Mesendoderm (in vitro differentiated cells): ENCODE measurements at places on chromosomes 11 and 22.

- no peaks in the 10 kb centered on the region for H3K27me3 ChIP-seq
- no peaks in the 10 kb centered on the region for H3K4me1 ChIP-seq
- DNase-seq, result no peak
- no peak overlapping the region for H3K4me3 ChIP-seq
These were observed 573.6 kb downstream of the INSC start for GRCh38 chr11:15688351-15688792.

GRCh38 chr11:32386770-32387377 lies 48.5 kb downstream of the WT1 start:
- H3K4me3 ChIP-seq, result no peak overlapping the region
- no peaks in the 10 kb centered on the region for H3K4me1 ChIP-seq
- H3K27me3 ChIP-seq, result no peaks in the 10 kb centered on the region

DNA sequence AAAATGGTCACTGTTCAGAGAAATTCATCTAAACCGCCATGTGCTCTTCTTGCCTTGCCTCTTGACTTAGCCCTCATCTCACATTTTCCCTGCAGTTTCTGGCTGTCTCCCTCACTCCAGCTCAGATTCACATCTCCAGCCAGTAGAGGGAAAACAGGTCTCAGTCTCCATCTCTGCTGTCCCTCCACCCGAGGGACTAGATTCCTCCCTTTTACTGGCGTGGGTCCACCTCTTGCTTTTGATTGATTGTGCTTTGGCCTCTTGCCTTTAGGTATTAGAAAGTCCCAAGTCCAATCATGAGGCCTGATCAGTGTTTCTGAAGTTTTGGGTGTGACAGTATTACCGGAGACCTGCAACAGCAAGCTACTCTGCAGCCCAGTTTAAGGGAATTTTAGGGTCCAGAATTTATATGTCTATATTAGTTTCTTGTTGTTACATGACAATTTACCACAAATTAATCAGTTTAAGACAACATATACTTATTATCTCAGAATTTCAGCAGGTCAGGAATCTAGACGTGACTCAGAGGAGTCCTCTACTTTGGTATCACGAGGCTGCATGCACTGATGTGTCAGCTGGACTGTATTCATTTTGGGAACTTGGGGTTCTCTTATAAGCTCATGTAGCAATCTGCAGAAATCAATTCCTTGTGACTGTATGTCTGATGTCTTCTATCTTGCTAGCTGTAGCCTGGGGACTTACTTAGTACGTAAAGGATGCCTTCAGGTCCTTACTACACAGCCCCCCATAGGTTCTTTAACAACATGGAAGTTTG lies 805.2 kb upstream of the CCDC90B start:
- no peaks in the 10 kb centered on the region for H3K4me1 ChIP-seq
- no peaks in the 10 kb centered on the region for H3K36me3 ChIP-seq
- H3K4me3 ChIP-seq, result no peak overlapping the region
- DNase-seq, result peak; percentile 27
- H3K27ac ChIP-seq, result no peak overlapping the region

DNA sequence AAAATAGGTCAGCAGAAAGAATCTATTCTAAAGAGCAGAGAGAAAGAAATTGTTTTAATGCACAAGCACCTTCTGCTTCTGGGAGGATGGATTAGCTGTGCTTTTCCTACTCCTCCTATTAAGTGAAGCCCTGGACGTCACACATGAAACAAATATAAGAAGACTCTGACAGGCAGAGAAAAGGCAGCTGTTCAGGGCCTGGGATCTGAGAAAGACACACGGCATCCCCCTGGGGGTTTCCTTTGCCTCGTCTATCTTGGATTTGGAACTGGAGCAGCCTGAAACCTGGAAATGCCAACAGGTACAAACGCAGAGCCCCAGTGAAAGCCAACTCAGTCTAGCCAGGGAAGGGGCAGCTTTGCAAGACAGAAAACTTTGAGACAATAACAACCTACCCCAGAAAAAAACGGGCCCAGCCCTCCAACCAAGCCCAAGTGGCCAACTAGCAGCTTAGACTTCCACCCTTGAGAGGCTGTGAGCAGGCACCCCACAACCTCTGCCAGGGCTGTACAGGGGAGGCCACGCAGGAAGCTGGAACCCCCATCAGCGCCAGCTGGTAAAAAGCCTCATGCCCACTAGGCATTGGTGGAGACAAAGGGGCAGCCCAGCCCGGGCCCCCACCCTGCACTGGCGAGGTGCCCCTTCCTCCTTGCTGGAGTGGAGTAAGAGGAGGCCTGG lies 7.3 kb downstream of the CERK start:
- H3K27ac ChIP-seq, result no peak overlapping the region
- H3K36me3 ChIP-seq, result no peaks in the 10 kb centered on the region
- no peak overlapping the region for H3K4me3 ChIP-seq
- no peak for DNase-seq
- peaks cover 3% of the 10 kb centered on the region for H3K4me1 ChIP-seq
- H3K27me3 ChIP-seq, result no peaks in the 10 kb centered on the region

- no peak for DNase-seq
- H3K4me3 ChIP-seq, result no peak overlapping the region
- H3K27ac ChIP-seq, result no peak overlapping the region
- no peaks in the 10 kb centered on the region for H3K4me1 ChIP-seq
- H3K36me3 ChIP-seq, result no peaks in the 10 kb centered on the region
These were observed 1.1 kb upstream of the CABP4 start for GRCh38 chr11:67453816-67454732.

- DNase-seq, result no peak
- no peaks in the 10 kb centered on the region for H3K27me3 ChIP-seq
- no peak overlapping the region for H3K27ac ChIP-seq
These were observed 21.5 kb upstream of the CABP2 start for GRCh38 chr11:67544616-67545242.

DNA sequence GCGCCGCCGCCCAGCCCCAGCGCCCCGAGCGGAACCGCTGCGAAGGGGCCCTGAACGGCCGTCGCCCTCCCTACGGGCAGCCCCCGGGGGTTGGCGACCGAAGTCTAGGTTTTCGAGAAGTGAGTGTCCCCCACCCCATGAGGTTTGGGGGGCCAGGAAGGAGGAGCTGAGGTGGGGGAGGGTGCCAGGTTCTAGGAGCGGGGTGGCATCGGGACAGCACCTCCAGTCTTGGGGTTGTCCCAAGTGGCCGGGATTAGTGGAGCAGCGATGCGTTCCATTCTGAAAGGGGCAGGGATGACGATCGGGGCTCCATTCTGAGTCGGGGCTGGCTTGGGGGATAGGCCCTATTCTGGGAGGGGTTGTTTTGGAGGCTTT lies 408 bp downstream of the PPP2R5B start:
- peak overlapping the region; percentile 51 for H3K4me3 ChIP-seq
- no peaks in the 10 kb centered on the region for H3K36me3 ChIP-seq
- H3K27me3 ChIP-seq, result no peaks in the 10 kb centered on the region
- H3K4me1 ChIP-seq, result no peaks in the 10 kb centered on the region
- H3K27ac ChIP-seq, result no peak overlapping the region

GRCh38 chr22:48428631-48429371 lies 1398.9 kb downstream of the BRD1 start:
- H3K36me3 ChIP-seq, result no peaks in the 10 kb centered on the region
- no peaks in the 10 kb centered on the region for H3K27me3 ChIP-seq
- H3K27ac ChIP-seq, result no peak overlapping the region
- H3K4me3 ChIP-seq, result no peak overlapping the region

DNA sequence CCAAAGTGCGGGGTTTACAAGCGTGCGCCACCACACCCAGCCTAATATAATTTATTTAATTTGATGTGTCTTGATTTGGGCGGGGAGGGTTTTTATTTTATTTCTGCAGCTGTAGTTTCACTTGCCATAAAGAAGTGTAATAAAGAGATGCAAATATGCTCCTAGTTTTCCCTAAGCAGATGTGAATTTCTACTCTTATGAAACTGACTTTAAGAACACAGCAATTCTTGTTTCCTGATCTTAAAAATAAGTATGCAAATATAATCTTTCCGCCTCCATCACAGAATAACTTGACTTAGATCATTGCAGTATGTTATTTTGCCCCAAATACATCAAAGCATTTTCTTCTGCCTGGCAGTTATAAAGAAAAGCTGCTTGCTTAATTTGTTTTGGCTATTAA lies 4.4 kb downstream of the SPCS2 start:
- no peak overlapping the region for H3K27ac ChIP-seq
- no peaks in the 10 kb centered on the region for H3K27me3 ChIP-seq
- DNase-seq, result no peak
- no peak overlapping the region for H3K4me3 ChIP-seq

DNA sequence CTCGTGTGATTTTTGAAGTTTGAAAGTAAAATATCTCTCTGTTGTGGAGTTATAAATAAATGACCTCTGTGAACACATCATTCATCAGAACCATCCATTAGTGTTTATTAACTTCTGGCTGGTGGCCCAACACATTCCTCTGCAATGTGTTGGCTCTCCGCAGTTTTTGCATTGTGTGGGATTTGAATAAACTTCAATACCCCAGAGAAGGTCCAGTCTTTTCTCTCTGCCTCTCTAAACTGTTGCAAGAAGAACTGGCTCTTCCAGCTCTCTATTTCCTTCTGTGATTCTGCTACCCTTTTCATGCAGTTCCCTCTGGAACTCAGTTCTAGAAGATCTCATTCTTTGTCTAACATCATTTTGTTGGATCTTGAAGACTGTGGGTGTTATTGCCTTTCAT lies 125.0 kb upstream of the ARHGAP42 start:
- H3K36me3 ChIP-seq, result no peaks in the 10 kb centered on the region
- H3K4me1 ChIP-seq, result no peaks in the 10 kb centered on the region
- no peaks in the 10 kb centered on the region for H3K27me3 ChIP-seq
- H3K27ac ChIP-seq, result no peak overlapping the region
- no peak overlapping the region for H3K4me3 ChIP-seq

DNA sequence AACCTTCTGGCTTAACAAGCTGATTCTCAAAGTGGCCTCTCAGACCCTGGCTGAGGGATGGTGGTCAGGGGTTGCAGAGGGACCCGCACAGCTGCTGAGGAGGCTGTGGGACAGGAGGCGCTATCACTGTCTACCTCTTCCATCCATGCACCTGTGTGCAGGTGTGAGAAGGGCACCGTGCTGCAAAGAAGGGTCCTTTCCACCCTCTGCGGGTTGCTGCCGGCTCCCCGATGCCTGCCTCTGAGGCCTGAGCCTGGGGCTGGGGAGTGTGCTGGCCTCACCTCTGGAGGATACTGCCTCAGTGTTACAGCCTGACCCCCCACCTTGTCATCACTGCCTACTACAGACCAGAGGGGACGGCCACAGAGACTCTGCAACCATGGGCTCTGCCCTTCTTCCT lies 66.1 kb upstream of the B3GAT1 start:
- H3K27ac ChIP-seq, result no peak overlapping the region
- H3K4me1 ChIP-seq, result peaks cover 2% of the 10 kb centered on the region
- no peak for DNase-seq
- no peaks in the 10 kb centered on the region for H3K36me3 ChIP-seq
- no peak overlapping the region for H3K4me3 ChIP-seq

DNA sequence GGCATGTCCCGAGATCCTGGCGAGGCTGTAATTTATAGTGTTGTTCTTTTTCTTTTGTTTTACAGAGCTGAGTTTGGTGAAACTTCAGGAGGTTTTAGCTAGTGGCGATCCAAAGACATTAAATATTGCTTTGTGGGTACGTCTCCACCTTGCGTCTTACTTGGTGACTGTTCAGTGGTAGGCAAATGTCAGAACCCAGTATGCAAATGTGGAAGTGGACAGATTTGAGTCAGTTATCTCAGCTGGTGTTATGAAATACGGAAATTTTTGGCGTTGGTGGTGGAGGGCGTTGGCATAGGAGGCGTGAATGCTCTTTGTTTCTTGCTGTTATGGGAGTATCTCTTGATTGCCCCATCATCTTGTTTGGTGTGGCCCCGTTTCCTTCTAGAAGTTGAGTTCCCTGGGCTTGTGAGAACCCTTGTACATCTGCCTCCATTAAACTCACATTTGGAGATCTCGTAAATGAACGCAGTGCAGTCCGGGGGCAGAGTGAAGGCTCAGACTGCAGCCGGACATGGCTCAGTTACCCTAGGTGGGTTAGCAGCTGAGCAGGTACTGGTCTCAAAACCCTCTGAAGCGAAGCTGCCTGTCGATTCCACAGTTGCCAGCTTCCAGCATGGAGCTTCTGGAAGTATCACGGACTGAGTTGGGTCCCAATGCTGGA lies 39.9 kb downstream of the PTPRJ start:
- no peaks in the 10 kb centered on the region for H3K27me3 ChIP-seq
- H3K27ac ChIP-seq, result no peak overlapping the region

DNA sequence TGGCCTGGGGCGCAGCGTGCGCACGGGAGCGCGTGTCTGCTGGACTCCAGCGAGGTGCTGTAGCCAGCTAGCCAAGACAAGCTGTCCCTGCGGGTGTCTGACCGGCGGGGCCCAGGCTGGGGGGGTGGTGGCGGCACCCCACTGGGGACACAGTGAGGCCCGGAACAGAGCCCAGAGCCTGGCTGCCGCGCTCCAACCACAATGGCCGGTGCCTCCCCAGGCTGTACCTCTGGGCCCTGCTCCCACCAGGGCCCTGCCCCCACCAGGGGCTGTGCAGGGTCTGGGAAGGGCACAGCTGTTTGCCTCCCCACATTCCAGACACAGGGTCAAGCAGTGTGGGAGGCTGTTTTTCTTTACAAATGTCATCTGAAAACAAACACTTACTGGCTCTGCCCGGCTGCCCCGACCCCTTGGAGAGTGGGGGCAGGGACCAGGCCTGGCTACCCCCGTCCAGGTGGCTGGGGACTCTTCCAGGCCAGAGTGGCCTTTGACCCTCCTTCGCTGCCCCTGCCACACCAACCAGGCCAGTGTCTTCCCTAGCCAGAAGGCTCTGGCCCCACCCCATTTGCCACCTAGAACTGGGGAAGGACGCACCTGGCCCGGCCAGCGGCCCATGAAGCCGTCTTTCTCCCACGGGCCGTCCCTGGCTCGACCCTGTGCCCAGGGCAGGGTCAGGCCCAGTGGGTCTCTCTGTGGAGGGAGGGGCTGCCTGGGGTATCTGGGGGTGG lies 14.6 kb downstream of the H19 start:
- H3K4me3 ChIP-seq, result no peak overlapping the region
- H3K4me1 ChIP-seq, result no peaks in the 10 kb centered on the region
- no peaks in the 10 kb centered on the region for H3K36me3 ChIP-seq
- DNase-seq, result no peak

DNA sequence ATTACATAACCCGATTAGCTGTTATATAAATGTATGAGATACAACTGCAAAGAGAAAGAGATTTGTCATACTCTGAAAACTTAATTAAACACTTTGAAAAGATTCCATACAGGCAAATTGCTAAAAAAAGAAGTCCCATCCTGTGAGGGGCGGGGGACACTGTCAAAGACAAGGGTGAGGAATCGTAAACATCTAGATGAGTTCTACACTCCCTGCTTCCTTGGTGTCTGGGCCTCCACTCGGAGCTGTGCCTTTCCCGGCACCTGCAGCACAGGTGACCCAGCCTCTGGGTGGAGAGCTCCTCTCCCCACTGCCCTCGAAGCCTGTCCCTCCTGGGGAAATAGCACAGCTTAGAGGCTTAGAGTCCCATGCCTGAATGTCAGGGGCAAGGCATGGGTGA lies 69.2 kb upstream of the CRYBB3 start:
- H3K36me3 ChIP-seq, result no peaks in the 10 kb centered on the region
- no peak for DNase-seq
- H3K27ac ChIP-seq, result no peak overlapping the region
- H3K27me3 ChIP-seq, result no peaks in the 10 kb centered on the region
- H3K4me1 ChIP-seq, result peaks cover 4% of the 10 kb centered on the region

- DNase-seq, result no peak
- H3K4me3 ChIP-seq, result no peak overlapping the region
- H3K4me1 ChIP-seq, result no peaks in the 10 kb centered on the region
- H3K27me3 ChIP-seq, result peaks cover 2% of the 10 kb centered on the region
- H3K27ac ChIP-seq, result no peak overlapping the region
- H3K36me3 ChIP-seq, result no peaks in the 10 kb centered on the region
These were observed 350.4 kb upstream of the B3GAT1 start for GRCh38 chr11:134762248-134763029.
